ENCODE measurements at places on chromosomes 11 and 22.

- no peak for DNase-seq
Observed at GRCh38 chr11:115117956-115118493, 386.2 kb downstream of the CADM1 start.

DNA sequence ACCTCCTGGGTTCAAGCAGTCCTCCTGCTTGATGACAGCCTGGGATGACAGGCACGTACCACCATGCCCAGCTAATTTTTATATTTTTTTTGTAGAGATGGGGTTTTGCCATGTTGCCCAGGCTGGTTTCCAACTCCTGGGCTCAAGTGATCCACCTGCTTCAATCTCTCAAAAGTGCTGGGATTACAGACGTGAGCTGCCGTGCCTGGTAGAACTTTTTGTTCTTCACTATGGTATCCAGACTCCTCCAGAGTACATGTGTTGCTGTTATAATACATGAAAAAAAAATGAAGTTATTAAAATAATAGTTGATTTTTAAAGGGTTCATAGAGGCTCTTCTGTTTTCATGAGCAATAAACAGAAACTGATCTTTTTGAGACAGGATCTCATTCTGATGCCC lies 29.6 kb downstream of the ZNF143 start:
- no peak for DNase-seq

DNA sequence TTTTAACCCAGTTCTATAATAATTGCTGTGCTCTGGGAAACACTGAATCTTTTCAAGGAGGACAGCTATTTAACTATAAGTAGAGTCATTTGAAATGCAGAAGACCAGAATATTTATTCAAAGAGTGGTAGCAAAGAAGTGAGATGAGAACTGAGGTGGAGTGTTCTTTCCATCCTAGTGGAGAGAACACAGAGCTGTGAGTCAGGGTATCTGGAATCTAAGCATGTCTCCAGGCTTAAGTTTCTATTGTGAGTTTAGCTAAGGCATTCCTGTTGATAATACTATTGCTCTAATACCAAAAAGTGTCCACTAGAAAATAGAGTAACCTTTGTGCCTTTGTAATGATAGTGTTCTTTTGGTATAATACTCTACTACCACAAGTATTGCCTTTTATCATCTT lies 32.4 kb downstream of the JAM3 start:
- no peak for DNase-seq

DNA sequence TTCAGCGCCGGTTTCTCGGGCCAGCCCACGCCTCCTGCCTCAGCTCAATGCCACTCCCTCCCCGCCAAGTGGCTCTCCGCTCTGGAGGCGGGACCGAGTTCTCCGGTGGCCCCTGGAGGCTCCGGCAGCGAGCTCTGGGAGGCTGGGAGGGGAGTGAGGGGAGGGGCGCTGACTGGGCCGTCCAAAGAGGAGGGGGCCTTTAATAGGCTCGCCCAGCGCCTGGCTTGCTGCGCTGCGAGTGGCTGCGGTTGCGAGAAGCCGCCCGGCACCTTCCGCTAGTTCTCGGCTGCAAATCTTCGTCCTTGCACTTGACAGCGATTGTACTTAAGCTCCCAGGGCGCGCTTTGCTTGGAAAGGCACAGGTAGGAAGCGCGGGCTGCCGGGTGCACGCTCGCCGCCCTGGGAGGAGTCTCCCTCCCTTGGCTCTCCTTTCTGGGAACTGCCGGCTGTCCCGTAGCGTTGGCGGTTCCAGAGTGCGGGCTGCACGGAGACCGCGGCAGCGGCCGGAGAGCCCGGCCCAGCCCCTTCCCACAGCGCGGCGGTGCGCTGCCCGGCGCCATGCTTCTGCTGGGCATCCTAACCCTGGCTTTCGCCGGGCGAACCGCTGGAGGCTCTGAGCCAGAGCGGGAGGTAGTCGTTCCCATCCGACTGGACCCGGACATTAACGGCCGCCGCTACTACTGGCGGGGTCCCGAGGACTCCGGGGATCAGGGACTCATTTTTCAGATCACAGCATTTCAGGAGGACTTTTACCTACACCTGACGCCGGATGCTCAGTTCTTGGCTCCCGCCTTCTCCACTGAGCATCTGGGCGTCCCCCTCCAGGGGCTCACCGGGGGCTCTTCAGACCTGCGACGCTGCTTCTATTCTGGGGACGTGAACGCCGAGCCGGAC lies at the start of gene ADAMTS15:
Gene ADAMTS15 (plus strand): TSS at position 230 of the 894 bp plus-strand sequence. CDS start 329 bp downstream, at position 559.
- DNase-seq: no peak

DNA sequence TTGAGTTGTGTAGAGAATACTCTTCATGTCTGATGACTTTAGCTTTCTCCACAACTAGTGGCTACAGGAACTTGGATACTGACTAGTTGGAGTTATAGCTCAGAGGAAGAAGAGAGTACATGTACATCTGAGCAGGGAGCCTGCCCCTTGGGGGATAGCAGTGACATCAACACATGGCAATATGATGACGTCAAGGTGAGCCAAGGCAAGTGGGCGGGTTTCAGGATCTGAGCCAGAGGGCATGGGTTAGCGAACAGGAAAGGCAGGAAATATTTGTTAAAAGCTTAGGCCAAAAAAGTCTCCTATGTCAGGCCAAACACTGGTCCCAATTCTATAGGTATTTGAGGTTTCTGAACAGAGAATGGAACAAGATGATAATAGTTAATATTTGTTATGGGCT lies 42.0 kb upstream of the HORMAD2 start:
- no peak for DNase-seq

DNA sequence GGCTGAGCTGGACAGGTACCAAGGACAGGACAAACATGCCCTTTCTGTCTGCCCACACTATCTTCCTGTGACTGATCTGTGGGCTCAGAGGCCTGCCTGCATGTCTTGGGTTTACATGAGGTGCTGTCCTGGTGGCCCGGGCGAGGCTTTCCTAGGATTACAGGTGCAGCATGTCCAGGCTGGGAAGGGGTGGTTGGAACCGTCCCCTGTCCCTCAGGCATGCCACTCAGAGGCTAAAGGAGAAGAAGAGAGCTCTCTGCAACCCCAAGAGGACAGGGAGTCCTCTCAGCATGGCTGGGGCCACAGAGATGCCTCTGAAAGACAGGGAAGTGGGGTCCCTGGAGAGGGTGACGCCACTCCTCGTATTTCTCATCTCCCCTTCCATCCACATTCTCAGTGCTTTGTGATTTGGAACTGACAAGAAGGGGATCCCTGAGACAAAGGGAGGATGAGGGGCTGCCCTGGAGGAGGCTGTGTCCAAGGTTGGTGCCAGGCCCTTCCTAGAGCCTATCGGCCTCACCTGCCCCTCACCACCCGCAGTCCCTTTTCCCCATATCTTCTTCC lies 64.6 kb upstream of the LMO1 start:
- no peak for DNase-seq

DNA sequence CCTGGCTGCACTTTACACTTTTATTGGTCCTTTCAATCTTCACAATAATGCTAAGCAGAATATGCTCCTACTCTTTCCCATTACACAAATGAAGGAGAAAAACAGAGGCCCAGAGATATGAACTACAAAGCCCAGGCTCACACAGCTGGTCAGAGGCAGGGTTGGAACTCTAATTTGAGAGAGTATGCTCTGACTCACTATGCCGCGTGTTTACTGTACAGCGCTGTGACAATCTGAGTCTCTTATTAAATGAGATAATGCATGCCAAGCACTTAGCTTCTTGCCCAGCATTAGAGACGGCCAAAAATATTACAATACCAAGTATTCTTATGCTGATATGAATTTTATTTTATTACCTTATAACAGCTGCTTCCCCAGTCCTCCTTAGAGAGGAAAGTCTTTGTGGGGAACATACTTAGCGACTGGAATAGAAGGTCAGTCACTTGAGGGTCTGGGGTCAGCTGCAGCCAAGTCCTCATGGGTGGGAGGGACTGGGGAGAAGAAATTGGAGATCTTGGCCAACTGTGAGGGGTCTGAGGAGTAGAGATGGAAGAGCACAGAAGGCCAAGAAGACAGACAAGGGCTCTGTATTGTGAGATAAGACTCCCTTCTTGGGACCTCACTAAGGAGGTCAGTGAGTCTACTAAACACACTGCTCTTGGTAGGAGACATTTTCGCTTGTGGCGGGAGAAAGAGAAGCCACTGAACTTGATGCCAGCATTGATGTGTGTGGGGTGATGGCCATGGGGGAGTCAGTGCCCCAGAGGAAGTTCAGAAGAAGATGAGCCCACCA lies 150.8 kb upstream of the TIMP3 start:
- DNase-seq: no peak

DNA sequence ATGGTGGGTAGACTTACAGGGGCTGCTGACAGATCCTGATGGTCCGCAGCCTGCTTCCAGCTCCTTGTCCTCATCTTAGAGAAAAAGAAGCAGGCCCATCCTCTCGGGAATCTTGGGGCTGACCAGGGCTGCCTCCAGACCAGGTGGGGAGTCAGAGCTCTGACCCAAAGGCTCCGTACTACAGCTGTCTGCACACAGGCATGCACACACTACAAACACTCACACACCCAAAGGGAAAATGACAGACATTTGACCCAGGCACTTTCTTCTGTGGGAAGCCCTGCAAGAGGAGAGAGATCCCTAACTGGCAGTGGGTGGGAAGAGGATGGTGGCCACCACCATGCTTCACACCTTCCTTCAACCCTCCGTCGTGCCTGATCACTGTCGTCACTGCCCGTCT lies 46.9 kb upstream of the MYOD1 start:
- DNase-seq: no peak

- DNase-seq: no peak
Observed at GRCh38 chr22:39091126-39092081, 5.6 kb upstream of the APOBEC3H start.

DNA sequence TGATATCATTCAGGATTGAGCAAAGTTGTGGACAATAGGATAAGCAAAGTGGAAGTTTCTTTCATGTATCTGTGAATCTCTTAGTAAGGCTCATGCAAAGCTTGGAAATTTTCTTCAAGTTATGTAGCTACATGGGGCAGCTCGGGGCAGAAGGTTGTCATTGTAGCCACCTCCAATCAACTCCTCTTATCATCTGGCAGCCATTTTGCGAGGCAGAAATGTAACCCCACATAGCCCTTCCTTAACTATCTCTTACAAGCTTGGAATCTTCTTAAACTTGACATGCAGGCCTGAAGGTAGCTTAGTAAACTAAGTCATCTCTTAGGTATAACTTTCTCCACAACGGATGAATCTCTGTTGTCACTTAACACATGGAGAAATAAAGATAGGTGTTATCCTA lies 392.8 kb downstream of the AASDHPPT start:
- DNase-seq: no peak

DNA sequence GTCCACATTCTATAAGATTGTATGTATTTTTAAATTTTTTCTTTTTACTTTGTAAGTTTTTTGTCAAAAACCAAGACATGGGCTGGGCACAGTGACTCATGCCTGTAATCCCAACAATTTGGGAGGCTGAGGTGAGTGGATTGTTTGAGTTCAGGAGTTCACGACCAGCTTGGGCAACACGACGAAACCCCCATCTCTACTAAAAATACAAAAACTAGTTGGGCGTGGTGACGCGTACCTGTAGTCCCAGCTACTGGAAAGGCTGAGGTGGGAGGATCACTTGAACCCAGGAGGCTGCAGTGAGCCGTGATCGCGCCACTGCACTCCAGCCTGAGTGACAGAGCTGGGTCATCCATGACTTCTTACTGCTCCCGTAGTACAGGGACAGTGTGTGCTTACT lies 84.8 kb upstream of the PRDM11 start:
- DNase-seq: no peak

- DNase-seq: no peak
Observed at GRCh38 chr11:44811841-44812448, 85.2 kb downstream of the TSPAN18 start.

DNA sequence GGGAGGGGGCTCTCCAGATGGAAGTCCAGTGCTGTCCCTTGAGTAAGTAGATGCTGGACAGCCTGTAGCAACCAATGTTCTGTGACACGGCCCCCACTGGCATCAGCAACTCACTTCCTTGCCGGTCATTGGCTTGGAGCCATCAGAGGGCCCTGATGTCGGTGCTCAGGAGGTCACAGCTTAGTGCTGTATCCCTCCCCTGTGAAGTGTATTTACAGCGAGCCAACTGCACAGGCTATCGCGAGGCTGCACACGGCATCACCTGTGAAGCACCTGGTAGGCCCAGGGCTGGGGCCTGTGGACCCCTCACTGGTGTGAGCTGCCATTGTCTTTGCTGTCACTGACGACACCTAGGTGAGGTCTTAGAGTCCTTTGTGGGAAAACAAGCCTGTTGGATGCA lies 13.4 kb upstream of the ACR start:
- DNase-seq: no peak

DNA sequence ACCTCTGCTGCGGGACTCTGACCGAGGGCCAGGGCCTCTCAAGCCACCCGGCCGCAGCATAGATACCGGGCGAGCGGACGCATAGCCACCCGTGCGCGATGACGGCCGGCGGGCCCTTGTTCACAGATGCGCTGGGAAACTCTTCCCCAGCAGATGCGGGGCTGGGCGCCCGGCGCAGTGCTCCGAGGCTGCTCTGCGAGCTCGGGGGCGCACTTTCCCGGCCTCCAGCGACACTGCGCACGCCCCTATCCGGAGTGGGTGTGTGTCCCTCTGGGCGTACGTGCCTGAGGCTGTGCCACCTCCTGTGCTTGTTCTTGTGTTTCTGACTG lies 104.7 kb upstream of the E2F8 start:
- DNase-seq: no peak

DNA sequence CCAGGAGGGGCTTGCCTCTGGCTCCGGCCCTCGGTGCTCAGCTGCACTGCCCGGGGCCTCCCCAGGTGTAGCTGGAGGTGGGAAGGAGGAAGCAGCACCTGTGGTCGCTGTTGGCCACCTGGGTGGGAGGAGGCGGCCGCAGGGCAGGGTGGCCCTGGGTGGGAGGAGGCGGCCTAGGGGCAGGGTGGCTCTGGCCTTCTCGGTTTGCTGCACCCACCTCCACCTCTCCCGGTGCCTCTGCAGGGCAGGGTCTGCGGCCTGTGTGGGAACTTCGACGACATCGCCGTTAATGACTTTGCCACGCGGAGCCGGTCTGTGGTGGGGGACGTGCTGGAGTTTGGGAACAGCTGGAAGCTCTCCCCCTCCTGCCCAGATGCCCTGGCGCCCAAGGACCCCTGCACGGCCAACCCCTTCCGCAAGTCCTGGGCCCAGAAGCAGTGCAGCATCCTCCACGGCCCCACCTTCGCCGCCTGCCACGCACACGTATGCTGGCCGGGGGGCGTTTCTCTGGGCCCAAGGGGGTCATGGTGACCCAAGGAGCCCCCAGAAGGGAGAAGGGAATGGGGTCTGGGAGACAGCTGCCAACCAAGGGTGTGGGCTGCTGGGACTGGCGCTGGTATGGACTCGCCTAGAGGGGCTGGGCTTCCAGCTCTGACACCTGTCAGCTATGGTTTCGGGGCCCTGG lies 20.6 kb downstream of the MUC5AC start:
- DNase-seq: no peak

GRCh38 chr22:33986167-33986771 lies 66.0 kb upstream of the LARGE1 start:
- DNase-seq: no peak

DNA sequence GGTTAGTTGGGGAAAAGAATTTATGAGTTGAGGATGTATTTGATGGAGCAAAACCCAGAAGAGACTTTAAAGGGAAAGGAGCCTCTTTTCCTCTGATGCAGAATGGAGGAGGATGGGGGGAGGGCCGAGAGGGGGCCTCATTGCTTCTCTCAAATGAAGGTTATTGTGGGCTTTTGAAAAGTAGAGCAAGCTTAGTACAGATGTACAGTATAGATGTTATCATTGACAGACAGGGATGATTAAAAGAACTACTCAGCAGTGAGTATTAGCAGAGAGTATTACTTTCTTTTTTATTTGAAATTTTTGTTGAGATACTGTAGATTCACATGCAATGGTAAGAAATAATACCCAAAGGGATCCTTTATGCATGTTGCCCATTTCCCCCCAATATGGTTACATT lies 98.1 kb downstream of the TEAD1 start:
- no peak for DNase-seq

All from CD4-positive, alpha-beta T cell treated with Interleukin-15 for 4 hours (primary cell).